ENCODE measurements at places on chromosomes 7 and 10.

DNA sequence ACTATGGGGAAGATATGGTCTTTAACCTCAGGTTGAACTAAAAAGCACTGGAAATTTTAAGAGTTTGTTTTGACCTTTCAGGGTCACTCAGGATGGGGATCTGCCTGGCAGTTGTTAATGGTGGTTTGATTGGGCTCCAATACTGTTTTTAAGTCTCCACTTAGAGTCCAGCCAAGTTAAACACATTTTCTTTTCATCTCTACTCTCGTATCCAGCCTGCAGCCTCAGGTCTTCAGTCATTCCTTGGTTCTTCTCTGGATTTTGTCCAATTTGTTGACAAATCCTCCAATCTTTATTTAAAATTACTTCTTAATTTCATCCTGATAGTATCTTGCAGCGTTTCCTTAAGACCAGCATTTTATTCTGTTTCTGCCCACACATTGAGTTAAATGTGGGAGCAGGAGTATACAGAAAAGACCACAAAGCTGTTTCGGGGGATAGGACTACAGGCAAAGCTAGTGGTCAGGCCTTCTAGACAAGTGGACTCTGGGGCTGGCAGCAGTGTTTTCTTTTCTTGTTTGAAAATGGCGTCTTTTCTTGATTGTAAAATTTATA is 133.2 kb upstream of the INHBA start:
- DNase-seq: no peak

DNA sequence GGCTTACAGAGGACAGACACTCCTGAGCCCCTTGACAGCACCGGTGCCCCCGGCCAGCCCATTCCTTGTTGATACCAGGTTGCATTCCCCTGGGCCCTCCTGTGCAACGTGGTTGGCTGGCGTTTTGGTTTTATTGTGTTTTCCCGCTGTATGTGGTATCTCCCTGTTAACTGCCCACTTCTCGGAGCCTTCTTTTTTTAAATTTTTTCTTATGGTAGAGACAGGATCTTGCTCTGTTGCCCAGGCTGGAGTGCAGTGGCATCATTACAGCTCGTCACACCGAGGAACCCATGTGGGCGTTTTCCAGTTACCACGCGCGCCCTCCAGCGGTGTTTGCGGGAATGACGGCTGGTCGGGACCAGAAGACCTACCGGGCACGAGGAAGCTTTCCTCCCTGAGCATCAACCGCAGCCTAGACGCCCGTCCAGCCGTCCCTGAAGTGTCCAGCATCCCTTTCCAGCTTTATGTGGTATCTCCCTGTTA is 16.9 kb upstream of the ZFAND2A start:
- peak; percentile 77 for DNase-seq

DNA sequence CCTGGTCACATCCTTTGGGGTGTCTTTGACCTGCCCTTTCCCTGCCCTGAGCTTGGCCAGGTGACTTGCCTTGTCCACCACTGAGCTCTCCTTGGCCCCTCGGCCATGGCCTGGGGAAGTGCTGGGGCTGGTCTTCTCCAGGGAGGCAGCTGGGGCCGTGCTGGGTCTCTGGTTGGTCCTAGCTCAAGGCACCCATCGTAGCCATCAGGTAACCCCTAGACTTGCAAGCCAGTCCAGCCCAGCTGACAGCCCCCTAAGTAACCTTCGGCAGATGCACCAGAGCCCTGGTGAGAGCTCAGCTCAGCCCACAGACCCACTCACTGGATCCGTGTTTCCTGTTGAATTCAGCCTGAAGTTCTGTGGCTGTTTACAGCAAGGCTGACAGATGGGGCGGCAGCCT is 176.2 kb upstream of the SHH start:
- DNase-seq: no peak

- DNase-seq: no peak
These were observed 92.6 kb upstream of the TCF7L2 start for GRCh38 chr10:112857493-112857892.

GRCh38 chr10:127735723-127736221 is 1.2 kb upstream of the FOXI2 start:
- no peak for DNase-seq

- no peak for DNase-seq
These were observed 146.3 kb upstream of the LRGUK start for GRCh38 chr7:133980804-133981203.

DNA sequence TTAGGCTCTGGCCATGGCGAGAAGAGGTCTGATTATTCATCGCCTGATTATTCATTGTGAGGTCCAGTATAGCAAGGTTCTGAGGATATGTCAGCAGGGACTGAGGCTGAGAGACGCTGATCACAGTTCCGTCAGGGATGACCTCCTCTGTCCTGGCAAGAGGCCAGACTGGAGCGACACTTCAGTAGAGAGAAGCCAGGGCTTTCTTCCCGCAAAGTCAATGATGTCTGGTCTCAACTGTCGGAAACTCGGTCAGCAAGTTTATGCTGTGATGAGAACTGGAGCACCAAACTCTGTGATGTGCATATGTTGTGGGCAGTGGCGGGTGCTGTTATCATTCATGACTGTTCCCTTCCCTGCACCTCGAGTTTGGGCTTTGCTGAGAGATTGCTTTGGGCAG is 29.0 kb upstream of the GNA12 start:
- no peak for DNase-seq

DNA sequence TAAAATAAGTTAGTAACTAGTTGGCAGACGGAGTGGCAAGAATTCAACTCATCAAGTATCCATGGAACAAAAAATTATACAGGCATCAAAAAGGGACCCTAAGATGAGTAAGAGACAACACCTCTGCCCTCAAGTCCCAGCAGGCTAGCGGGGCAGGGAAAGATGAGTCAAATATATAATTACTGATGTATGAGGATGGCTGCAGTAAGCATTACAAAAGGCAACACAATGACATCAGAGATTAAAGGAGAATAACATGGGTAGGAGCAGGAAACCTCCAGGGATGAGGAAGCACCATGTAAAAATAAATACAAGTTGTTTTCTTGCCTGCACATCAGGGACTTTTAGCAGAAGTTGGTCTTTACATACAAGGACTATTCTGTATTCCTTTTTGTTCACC is 49.4 kb downstream of the SCRN1 start:
- no peak for DNase-seq

Measured in T1000 (cell line).